COLO829 (cell line): ENCODE measurements at places on chromosomes 16 and 17.

- DNase-seq = no peak
These were observed 1.1 kb downstream of the NAA38 start for GRCh38 chr17:7856011-7856810.

DNA sequence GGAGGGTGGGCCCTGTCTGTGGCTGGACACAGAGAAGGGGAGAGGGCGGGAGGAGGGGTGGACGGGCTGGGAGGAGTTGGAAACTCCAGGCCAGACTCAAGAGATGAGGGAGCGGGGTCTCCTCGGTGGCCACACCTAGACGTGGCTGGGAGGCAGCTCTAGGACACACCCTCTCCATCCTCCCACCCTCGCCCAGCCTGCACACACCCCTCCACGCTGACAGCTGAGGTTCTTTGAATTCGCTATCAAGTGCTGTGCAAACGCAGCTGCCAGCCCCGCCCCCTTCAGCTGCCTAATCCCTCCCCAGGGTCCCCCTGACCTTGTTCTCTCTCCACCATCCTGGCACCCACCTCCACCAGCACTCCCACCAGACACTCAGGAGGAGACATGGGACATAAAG, 48.7 kb downstream of the DNAH17 start:
- no peak for DNase-seq

GRCh38 chr17:54813896-54814295, 86.8 kb upstream of the TOM1L1 start:
- no peak for DNase-seq

DNA sequence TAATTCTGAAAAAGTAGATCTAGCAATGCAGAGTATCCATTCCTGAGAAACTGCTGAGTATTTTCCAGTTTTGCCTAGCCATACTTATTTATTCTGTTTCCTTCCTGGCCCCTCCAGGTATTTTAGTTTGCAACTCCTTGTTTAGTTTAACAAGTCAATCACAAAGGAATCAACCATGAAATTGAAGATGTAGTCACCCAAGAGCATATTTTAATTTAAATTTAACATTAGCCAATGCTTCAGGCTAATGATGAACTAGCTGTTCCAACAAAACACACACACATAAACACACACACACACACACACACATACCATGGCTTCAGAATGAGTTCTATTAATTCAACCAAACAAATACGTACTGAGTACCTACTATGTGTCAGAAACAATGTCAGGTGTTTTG, 332.8 kb upstream of the ERCC4 start:
- no peak for DNase-seq

- DNase-seq = no peak
These were observed 210.1 kb upstream of the HS3ST4 start for GRCh38 chr16:25481636-25482035.

GRCh38 chr17:29103341-29103740, 60.4 kb downstream of the PIPOX start:
- DNase-seq = no peak

DNA sequence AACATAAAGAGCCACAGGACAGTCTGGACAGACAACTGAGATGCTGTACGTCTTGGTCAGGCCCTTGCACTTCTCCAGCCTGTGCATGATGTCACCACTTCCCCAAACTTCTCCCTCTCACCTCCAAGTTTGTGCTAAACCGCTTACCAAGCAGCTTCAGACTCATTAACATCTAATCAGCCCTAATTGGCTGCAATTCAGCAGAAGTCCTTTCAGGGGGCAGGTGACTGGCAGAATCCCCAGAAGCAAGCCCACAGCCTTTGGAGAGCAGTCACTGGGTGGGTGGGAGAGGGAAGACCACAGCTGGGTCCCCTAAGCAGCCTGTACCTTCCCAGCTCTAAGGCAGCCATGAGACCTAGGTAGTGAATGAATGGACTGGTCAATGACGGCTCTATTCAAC, 161.4 kb downstream of the GRIN2A start:
- no peak for DNase-seq

DNA sequence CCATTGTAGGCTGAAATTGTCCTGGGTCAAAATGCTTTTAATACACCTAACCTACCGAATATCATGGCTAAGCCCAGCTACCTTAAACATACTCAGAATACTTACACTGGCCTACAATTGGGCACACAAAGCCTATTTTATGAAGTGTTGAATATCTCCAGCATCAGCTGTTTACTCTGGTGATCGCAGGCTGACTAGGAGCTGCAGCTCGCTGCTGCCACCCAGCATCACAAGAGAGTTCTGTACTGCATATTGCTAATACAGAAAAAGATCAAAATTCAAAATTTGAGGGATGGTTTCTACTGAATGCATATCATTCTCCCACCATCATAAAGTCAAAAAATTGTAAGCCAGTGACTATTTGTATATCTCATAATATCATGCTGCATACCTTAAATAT, 55.3 kb downstream of the ULK2 start:
- no peak for DNase-seq

- DNase-seq = no peak
These were observed 229.8 kb downstream of the KATNIP start for GRCh38 chr16:27779641-27780164.

- no peak for DNase-seq
These were observed 42.2 kb downstream of the RPH3AL start for GRCh38 chr17:310111-311010.

- no peak for DNase-seq
These were observed 301.8 kb downstream of the IRF8 start for GRCh38 chr16:86200722-86201121.

DNA sequence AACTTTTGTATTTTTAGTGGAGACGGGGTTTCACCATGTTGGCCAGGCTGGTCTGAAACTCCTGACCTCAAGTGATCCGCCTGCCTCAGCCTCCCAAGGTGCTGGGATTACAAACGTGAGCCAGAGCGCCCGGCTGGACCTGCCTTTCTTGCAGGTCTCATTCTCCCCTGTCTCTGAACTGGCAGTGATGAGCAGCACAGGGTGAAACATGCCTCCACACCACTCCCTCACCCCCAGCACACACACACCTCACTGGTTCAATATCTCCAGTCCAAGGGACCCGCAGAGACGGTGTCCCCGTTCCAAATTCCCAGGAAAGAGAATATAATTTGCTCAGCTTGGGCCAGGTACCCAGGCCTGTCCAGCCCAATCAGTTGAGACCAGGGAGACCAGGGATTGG, 23.3 kb downstream of the SLC5A11 start:
- DNase-seq = no peak

DNA sequence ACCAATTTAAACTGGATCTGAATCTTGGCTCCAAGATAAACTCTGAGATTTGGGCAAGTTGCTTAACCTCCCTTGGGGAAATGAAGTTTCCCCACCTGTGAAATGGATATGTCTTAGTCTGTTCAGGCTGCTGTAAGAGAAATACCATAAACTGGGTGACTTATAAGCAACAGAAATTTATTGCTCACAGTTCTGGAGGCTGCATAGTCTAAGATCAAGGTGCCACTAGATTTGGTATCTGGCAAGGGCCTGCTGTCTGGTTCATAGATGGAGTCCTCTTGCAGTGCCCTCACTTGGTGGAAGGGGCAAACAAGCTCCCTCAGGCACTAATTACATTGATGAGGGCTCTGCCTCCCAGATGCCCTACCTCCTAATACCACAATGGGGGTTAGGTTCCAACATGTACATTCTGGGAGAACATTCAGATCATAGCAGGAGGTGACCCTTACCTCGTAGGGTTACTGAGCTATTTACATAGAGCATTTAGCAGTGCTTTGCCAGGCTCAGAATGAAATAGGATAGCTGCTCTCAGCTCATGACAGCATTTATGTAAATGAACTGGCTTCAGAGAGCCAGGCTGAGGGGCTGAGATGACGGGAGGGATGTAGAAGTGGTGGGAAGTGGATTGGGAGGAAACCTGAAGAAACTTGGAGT, 83.9 kb downstream of the SPECC1 start:
- DNase-seq = no peak

DNA sequence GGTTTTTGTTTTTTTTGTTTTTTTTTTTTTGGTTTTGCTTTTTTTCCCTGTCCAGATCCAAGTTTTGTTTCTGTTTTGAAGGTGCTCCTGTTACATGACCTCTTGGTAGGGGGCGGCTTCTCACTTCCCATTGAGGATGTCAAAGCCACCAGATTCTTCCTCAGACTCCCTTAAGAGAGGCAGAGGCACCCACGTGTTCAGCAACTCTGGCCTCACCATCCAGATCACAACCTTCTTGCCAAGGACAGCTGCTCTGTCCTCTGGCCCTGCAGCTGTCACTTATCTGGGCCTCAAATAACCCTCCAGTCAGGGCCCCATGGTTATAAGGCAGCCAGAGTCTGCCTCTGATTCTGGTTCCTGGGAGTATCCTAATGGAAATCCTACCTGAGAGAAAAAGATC, 208.5 kb downstream of the STX8 start:
- no peak for DNase-seq

GRCh38 chr16:73192232-73192894, 144.4 kb upstream of the ZFHX3 start:
- no peak for DNase-seq

DNA sequence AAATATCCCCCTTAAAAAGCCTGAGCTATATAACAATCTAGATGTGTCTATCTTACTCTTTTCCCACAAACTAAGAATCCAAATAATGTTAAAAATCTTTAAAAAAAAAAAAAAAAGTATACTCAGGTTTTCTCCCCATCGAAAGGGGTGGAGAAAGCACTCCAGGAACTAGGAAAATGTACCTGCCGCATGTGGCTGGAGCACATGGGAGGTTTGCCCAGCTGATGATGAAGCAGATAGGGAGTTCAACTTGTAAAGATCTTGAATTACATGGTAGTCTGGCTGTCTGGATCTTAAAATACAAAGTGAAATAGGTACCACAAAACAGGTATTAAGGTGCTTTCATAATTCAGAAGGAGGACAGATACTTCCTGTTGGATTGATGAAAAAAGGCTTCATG, 8.8 kb upstream of the SLFN14 start:
- no peak for DNase-seq

GRCh38 chr17:48384164-48384563, 45.9 kb downstream of the SKAP1 start:
- DNase-seq = no peak

DNA sequence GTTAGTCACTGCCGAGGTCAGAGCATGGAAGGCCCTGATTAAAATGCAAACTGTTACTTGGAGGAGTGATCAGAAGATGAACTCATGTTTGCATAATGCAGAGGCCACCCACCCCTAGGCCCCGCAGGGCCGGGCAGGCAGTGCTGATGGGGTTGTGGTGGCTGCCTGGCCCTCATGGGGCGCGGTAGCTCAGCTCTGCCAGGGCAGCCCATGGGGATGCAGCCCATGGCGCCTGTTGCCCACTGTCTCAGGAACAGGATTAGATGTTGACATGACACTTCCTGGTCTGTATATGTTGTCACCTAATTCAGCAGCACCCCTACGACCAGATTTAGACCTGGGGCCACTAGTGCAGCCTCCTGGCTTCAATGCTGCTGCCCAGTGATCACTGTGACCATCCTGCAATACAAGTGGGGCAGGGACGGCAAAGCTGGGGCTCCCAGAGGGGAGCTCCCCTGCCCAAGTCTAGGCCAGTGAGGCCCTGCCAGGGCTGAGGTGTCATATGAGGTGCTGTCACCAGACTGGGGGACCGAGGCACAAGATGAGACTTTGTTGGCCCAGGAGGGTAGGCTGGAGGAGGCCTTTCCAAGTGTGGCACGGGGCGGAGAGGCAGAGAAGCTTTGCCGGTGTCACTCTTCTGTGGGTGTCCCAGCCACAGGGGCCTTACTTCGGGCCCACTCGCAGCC, 49.1 kb downstream of the RAI1 start:
- no peak for DNase-seq

GRCh38 chr17:8016632-8017424, 14.4 kb downstream of the GUCY2D start:
- DNase-seq = no peak

DNA sequence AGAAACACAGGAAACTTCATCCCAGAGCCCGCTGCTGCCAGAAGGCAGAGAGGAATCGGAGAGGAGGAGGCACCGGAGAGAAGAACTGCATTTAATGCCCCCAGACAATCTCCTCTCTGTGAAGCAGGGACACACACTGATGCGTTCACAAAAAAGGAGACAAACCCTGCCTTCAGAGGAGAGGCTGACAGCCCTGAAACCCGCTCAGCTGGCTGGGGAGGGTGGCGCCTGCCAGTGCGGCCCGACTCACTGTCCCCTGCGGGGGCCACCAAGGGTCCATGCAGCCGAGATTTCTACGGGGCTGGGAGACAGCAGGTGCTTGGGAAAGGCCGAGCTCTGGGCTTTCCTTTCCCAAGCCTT, 21.9 kb upstream of the CACNG1 start:
- no peak for DNase-seq

DNA sequence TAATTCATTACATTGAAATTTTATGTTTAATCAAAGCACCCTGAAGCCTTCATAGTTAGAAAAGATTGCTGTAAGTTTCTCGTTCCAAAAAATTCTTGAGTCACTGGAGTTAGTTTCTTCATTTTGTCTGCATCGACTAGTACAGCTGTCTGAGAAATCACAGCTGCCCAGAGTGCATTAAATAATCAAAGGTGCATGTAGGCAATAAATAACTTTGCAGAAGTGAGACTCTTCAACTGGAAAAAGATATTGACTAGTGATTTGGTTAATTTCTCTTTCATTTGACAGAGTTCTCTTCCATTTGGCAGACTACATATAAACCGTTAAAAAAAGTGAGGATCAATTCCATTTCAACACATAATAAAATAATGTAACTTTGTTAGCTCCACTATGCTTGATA, 234.0 kb downstream of the CNTNAP4 start:
- no peak for DNase-seq

DNA sequence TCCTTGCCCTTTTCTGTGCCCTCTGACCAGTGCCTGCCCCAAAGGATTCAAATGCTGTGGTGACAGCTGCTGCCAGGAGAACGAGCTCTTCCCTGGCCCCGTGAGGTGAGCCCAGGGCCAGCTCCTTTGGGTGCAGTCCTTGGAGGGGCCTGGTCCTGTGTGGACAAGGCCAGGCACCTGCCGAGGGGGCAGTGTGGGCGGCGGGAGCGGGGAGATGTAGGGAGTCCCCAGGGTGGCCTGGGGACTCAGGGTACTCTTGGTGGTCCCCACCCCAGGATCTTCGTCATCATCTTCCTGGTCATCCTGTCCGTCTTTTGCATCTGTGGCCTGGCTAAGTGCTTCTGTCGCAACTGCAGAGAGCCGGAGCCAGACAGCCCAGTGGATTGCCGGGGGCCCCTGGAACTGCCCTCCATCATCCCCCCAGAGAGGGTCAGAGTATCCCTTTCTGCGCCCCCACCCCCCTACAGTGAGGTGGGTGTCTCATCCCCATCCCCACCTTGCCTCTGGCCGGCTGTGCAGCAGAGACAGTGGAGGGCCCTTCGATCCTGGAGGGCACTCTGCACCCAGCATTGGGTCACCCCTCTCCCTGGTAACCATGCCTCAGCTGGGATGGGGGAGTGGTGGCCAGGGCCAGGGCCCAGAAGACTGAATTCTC, 4.4 kb downstream of the TMEM92 start:
- no peak for DNase-seq

DNA sequence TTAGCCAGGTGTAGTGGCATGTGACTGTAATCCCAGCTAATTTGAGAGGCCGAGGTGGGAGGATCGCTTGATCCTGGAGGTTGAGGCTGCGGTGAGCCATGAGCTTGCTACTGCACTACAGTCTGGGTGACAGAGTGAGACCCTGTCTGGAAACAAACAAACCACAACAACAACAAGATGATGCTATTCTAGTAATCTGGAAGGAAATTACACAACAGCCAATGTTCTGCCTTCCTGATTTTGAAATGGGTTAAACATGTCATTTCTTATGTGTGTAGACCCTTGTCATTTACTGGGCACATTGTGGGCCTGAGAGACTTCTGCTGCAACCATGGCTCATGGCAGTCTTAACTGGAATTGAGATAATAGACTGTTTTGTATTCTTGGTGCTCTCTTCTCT, 5.9 kb downstream of the COQ7 start:
- DNase-seq = no peak
